ENCODE measurements at places on chromosomes 1 and 21.

DNA sequence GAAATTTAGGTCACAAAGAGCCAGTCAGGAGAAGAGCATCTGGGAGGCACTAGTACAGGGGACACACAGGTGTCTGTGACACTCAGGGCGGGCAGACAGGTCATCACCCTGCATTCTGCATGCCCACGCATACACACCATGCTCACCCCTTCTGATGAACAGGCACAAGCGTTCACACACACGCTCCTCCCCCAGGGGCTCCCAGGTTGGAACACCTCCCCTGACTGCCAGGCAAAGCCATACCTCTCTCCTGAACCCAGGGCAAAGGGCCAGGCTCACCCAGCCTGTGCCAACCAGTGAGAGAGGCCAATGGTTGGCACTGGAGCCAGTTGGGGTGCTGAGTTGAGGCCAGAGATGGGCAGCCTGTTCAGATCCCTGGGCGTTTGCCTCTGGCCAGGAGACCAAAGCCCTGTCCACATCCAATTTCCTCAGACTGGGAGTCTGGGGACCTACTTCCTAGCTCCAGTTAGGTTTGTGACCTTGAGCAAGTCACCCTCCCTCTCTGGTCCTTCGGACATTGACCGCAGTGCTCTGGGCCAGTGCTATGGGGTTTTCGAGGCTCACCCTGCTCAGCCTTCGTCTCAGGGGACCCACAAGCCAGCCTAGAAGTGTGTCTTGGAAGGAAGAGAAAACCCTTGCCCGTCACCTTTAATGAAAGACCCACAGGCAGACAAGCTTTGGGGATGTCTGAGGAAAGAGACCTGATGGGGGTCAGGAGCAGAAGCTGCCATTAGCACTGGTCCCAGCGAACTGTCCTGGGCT is 5.8 kb upstream of the LAD1 start:
- no peak for DNase-seq

DNA sequence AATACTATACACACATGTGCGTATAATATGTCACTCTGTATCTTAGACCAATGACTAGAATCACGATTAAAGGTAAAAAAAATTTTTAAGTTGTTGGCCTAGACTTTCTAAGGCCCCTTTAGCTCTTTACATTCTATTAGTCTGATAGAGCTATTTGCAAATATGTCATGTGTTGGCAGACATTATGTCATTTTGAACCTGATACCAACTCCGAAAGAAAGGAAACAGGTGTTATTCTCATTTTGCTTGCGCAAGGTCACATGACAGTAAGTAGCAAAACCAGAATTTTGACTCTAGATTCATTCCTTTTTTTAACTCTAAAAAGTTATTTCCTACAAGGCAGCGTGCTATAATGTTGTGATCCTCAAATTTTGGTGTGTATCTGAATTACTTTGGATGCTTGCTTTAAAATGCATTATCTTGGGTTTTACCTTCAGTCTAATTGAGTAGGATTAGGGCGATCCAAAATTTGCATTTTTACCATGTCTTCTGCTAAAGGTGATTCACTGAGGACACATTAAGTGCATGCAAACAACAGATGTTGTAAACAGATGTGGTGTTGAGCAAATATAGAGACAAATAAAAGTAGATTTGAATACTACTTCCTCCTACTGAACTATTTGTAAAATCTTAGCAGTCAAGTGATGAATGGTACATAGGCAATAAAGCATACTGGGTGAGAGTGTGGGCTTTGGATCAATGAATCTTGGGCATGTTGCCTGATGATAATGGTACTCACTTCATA is 63.5 kb upstream of the KIAA1614 start:
- DNase-seq = no peak

DNA sequence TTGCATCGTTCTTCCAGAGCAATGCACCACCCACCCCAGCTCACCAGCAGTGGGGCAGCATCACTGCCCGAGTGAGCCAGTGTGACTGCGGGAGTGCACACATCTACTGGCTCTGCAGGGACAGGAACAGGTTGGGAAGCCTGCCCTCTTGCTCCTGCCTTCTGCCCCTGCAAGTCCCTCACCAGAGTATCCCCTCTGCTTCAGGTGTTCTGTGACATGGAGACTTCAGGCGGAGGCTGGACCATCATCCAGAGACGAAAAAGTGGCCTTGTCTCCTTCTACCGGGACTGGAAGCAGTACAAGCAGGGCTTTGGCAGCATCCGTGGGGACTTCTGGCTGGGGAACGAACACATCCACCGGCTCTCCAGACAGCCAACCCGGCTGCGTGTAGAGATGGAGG is 4.2 kb downstream of the ANGPTL7 start:
- DNase-seq = no peak

DNA sequence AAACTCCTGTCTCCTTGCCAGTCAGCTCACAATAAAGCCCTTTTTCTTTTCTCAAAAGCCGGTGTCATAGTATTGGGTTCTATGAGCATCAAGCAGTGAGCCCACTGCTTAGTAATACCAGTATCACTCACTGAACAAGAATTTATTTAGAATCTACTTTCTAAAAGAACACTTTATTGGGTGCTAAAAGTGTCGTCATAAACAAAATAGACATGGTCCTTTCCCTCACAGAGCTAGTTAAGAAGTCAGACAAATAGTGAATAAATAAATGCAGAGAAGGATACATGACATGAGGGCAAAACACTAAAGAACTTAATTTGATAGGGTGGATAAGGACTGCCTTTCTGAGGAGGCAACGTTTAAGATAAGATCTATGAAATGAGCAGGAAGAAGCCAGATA is 32.2 kb downstream of the EVI5 start:
- DNase-seq = no peak

DNA sequence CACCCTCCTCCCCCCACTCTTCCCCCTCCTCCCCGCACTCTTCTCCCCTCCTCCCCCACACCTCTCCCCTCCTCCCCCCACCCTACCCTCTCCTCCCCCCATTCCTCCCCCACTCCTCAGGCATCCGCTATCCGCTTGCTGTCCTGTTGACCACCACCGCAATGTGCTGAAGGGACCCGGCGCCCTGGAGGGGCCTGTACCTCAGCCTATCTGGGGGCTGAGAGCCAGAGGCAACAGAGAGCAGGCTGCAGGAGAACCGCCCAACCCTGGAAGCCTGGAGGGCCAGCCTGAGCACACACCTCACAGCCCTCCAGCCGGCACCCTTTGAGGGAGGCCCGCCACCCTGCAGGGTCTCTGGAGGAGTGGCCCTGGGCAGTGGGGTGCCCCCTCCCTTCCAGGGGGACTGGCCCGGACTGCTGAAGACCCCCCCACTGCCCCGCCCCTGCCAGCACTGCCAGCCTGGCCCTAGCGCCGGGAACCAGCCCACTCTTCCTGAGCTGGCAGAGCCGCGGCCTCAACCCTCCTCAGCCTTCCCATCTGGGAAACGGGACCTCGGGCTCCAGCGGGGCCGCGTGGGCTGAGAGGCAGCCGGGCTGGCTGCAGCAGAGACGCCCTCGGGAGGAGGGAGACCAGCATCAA is 1.2 kb downstream of the C1QTNF12 start:
- no peak for DNase-seq
